ENCODE measurements at places on chromosomes 13 and 19.

DNA sequence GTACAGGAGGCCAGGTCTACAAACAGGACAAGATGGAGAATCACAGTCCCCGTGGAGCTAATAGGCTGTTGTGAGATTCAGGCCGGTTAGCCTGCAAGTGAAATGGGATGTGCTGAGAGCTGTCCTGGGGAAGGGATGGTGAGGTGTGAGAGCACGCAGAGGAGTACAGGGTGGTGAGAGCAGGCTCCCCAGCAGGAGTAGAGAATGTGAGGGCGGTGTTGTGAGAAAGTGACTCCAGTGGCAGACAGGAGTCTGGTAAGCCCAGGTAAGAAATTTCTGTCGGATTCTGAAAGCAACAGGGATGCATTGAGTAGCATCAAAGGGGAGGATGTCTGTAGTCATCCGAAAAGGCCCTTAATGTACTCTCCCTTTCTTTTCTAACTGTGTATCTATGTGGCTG is 50.7 kb upstream of the GPR183 start:
- DNase-seq, result no peak

DNA sequence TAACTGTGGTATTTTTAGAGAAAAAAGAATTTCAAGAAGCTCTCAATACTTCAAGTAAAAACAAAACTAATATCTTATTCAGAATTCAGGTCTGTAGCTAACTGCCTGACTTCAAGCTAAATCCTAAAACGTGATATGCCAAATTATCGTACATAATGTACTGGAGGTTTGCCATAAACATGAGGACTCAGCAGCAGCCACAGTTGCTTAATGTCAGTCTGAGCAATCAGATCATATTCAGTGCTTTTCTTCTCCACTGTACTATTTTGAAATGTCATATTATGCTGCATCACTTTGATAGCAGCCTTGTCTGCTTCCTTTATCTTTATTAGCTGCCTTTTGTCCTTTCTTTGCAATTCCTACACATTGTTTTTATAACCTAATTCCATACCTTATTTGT is 265.1 kb upstream of the EDNRB start:
- no peak for DNase-seq

DNA sequence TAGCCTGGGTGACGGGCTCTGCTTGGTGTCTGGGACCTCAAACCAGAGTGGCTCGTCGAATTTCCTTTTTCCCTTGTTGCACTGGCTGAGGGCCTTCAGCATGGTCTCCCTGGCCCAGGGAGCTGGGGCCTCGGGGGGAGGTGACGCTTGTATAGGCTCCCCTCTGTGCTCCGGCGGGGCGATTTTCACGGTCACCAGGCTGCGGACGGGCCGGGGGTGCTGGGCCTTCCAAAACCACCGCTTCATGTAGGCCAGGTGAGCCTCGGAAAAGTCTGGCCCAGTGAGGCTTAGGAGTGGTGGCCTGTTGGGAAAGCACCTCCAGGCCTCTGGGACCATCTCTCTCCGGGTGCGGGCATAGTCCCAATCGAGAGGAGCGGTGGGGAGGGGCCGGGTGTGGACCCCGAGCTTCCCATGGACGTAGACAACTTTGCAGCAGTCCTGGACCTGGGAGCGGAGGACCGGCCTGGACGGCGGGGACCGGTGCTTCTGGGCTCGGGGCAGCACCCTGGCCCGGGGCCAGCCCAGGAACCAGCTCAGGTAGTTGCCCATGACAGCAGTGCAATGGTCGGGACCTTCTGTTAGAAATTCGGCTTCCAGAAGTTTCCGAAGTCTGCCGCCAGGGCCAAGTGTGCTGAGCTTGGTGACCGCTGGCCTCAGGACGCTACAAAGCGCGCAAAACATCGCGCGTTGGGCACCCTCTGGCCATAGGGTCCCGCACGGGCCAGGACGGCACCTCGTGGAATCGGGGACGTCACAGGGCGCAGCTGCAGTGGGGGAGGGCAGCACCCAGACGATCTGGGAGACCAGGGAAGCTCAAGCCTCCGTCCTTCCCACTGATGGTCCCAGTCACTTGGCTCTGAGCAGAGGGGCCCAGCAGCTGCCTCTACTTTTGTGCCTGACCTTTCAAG is 41.6 kb upstream of the MTUS2 start:
- no peak for DNase-seq

- no peak for DNase-seq
Measured at GRCh38 chr13:50386541-50387050, 371.4 kb downstream of the KCNRG start.

DNA sequence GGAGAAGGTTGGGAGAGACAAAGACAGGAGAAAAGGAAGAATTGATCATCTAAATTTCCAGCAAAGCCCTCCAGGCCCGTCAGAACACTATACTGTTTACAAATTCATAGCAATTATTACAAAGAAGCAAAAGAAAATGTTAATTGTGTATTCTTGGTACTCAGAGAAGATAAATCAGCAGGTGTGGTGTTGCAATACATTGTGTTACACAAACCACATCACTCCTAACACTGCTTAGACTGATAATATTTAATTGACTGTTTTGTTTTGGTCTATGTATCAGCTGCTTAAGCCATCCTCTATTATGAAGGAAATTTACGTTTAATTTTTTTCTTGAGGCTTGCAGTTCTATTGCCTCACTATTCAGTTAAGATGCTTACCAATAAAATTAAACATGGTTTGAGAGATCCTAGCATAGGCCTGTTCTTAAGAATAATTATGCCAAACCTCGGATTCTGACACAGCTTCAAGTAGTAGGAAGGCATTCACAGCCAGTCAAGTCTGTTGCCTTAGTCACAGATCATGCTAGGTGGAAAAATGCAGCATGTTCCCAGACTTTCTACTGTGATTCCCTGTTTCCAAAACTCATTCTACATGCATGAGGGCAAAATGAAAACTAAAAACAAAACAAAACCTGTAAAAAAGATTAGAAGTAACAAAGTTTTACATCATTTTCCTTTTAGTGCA is 129.2 kb downstream of the TBC1D4 start:
- DNase-seq, result no peak

GRCh38 chr13:111323549-111323948 is 3.1 kb downstream of the TEX29 start:
- DNase-seq, result no peak

- DNase-seq, result no peak
Measured at GRCh38 chr13:25686831-25687470, 315.2 kb downstream of the ATP8A2 start.

- DNase-seq, result no peak
Measured at GRCh38 chr13:52447354-52447753, 3.1 kb downstream of the VPS36 start.

DNA sequence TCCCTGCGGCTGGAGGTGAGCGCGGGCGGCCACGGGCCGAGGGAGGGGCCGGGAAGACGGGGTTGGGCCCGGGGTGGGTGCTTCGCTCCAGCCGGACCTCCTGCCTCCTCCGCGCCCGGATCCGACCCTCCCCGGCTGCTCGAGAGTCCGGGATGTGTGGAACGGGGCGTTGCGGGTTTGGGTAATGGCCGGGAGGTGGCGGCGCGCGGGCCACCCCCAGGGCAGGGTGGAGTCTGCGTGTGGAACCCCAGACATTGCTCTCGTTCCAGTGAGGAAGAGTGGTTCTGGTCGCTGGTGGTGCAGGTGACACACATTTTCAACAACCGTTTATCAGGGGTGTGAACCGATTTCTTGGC is 38.8 kb downstream of the ARHGEF7 start:
- DNase-seq, result peak; percentile 50

GRCh38 chr19:18401580-18402112 is 4.2 kb upstream of the LRRC25 start:
- peak; percentile 88 for DNase-seq

- DNase-seq, result peak; percentile 27
Measured at GRCh38 chr19:7869910-7870511, 4.2 kb downstream of the PRR36 start.

- DNase-seq, result no peak
Measured at GRCh38 chr13:72284791-72285190, 417.8 kb upstream of the DACH1 start.

GRCh38 chr19:18385359-18385674 is 641 bp upstream of the GDF15 start:
- DNase-seq, result no peak

DNA sequence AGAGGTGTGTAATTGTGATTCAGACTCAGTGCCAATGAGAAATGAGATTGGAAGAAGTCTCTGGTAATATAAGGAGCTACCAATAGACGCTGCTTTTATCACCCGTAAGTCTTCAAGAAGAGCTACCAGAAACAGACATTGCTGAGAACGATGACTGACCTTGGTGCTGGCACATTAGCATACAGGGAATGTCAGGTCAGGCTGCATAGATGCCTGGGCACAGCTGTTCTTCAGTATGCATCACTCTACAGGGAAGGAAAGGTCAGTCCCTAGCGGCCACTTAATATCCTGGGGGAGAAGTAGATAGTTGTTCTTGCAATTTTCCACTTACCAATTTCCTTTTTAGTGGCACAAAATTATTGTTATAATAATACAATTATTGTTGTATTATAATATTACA is 380.4 kb downstream of the PCDH9 start:
- no peak for DNase-seq

DNA sequence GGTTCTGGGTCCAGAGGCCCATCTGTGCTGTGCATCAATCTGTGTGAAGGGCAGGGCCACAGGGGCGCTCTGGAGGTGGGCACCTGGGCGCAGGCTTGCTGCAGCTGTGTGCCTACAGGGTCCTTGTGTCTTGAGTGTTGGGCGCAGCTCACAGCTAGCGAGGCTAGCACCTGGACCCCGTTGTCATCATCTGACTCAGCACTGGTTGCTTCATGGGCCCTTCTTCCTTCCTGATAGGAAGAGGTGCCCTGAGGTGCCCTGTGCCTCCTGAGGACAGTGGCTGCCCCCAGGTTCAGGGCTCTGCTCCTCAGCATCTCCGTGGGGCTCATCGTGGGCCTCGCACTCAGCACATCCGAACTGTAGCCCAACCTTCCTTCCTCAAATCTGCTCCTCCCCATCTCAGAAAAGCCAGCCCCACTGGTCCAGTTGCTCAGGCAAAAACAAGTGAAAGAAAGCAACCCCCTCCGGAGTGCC is 54.8 kb downstream of the GATAD2A start:
- DNase-seq, result no peak
